ENCODE measurements at places on chromosomes 1 and 21. TPM values are rescaled to one million over a fixed set of nuclear protein-coding genes. Genes with fewer than 3 reads are reported as not detected.

- DNase-seq, result no peak
Measured at GRCh38 chr1:95252422-95252821, 18.4 kb downstream of the RWDD3 start.

- peak; percentile 16 for DNase-seq
Measured at GRCh38 chr1:67889953-67890567, 56.8 kb upstream of the GNG12 start.

GRCh38 chr1:180899262-180899661 is 13.4 kb upstream of the KIAA1614 start:
- DNase-seq, result no peak

DNA sequence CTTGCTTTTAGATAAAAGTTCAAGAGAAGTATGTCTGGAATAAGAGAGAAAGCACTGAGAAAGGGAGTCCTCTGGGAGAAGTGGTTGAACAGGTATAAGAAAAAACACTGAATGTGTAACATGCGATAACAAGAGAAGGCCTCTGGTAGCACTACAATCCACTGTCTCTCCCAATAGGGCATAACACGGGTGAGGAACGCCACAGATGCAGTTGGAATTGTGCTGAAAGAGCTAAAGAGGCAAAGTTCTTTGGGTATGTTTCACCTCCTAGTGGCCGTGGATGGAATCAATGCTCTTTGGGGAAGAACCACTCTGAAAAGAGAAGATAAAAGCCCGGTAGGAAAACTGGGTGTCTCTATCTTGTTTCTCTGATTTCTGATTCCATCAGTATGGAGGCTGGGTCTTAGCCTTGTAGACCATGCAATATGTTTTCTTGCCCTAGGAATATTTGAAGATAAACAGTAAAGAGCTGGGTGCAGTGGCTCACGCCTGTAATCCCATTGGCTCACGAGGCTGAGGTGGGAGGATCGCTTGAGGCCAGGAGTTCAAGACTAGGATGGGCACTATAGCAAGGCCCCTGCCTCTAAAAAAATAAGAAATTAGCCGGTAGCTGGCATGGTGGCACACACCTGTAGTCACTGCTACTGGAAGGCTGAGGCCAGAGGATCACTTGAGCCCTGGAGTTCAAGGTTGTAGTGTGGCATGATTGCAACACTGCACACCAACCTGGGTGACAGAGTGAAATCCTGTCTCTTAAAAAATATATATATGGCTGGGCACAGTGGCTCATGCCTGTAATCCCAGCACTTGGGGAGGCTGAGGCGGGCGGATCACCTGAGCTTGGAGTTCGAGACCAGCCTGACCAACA is 40.4 kb downstream of the DAP3 start:
- DNase-seq, result peak; percentile 18

DNA sequence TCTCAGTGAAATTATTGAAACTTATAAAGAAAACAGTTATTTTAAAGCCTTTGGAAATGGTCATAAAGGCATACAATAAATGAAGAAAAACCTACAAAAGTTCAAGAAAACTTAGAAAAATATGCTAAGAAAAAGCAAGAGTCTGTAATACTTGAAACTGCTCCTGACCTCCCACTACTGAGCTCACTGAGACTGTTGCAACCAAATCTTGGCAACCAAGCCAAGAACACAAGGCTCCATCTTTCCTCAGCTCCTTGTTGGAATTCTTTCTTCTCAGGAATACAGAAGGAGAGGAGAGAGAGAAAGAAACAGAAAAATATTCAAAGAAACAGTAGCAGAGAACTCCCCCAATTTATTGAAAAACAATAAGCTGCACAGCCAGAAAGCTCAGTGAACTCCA is 160.5 kb downstream of the RASAL2 start:
- no peak for DNase-seq

GRCh38 chr21:45111703-45112102 is 37.3 kb downstream of the ADARB1 start:
- DNase-seq, result no peak

GRCh38 chr1:201493757-201494617 is 12.9 kb downstream of the CSRP1 start:
- no peak for DNase-seq

DNA sequence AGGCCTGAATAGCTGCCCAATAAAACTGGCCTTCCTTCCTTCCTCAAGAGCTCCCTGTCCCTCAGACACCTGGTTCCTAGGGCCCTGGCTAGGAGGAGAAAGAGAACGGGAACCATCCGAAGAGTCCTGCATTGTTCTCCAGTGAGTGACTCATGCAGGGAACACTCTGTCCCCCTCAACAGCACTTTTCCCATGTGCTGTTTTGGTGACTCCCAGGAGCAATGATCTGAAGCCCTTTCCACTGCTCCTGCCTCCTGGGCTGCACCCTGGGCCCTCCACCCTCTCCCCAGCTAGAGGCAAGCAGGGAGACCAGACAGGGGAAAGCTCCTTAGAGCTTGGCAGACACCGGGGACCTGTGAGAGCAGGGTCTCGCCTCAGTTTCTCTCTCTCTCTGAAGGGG is 18.9 kb downstream of the TNNT2 start:
- DNase-seq, result no peak

DNA sequence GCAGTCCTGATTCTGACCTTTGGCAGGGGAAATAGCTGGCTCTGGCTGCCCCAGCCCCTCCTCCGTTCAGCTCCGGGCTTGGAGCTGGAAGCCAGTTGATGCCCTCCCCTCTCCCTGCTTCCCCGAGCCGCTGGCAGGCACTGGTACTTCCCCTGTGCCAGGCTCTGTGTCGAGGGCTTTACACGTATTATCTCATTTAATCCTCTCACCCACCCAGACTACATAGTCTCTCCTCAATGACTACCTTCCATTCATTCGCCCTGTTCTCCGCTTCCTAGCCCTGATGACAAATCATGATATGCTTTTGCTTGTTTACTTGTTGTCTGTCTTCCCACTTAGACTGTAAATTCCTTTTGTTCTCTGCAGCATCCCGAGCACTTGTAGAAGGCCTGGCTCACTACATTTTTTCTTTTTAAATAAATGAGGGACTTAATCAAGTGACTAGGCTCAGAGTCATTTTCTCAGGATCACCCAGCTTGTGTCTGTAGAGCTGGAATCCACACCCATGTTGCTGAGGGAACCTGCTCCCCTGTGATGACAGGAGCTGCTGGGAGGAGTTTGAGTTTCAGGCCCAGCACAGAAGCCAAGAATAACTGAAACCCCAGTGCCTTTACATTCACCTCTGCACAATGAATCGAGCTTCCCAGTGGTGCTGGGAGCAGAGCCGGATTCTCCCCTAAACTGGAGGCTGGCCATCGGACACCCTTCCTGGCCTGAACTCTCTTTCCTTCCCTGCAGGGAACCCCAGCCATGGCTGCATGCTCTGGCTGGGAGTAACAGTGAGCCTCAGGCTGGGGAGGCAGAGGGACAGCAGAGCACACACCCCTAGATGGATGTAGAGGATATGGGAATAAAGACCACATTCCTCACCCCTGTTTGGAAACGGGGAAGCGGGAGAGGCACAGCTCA is 58.3 kb downstream of the UBIAD1 start:
- no peak for DNase-seq

GRCh38 chr1:182041615-182042014 is 19.9 kb downstream of the ZNF648 start:
- no peak for DNase-seq

GRCh38 chr1:22038036-22038435 is 14.5 kb upstream of the CDC42 start:
- DNase-seq, result no peak

- DNase-seq, result no peak
Measured at GRCh38 chr1:221098471-221099405, 219.5 kb downstream of the HLX start.

GRCh38 chr1:87462894-87463293 is 134.2 kb downstream of the LMO4 start:
- no peak for DNase-seq

GRCh38 chr1:182248721-182249120 is 142.9 kb downstream of the GLUL start:
- DNase-seq, result no peak

GRCh38 chr1:204704794-204705492 is 19.4 kb upstream of the LRRN2 start:
- no peak for DNase-seq

DNA sequence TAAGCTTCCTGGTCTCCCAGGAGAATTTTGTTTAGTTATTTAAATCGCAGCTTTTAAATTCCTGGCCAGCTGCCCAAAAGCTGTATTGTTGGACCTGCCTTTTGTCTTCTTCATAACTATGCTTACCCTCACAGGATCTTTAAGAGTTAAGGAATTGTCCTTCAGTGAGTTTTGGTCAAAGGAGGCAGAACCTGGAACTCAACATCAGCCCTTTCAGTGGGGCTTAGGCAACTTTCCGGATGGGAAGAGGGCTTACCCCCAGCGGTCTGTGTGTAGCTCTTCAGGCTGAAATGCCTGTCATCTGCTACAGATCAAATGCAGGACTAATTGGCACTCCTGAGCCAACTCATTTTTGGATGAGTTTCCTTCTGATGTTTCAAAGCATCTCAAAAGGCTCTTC is 402.6 kb downstream of the SIPA1L2 start:
- DNase-seq, result no peak

DNA sequence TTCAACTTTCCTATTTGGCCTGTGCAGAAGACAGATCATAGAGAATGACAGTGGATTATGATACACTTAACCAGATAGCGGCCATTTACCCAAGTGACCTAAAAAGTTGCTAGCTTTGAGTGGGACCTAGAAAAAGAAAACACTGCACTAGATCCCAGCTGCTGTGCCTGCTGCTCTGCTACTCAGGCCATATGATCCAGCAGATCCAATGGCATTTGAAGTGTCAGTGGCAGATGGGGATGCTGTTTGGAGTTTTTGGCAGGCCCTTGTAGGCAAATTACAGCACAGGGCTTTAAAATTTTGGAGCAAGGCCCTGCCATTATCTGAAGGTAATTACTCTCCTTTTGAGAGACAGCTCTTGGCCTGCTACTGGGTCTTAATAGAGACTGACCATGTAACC is 74.0 kb upstream of the KCNE2 start:
- no peak for DNase-seq

GRCh38 chr1:227775841-227776240 is 39.6 kb upstream of the PRSS38 start:
- DNase-seq, result no peak

- no peak for DNase-seq
Measured at GRCh38 chr1:209652121-209652735, at the start of gene LAMB3. LAMB3 (minus strand) TSS chr1:209652425; CDS start chr1:209650944, 1,481 bp downstream.

DNA sequence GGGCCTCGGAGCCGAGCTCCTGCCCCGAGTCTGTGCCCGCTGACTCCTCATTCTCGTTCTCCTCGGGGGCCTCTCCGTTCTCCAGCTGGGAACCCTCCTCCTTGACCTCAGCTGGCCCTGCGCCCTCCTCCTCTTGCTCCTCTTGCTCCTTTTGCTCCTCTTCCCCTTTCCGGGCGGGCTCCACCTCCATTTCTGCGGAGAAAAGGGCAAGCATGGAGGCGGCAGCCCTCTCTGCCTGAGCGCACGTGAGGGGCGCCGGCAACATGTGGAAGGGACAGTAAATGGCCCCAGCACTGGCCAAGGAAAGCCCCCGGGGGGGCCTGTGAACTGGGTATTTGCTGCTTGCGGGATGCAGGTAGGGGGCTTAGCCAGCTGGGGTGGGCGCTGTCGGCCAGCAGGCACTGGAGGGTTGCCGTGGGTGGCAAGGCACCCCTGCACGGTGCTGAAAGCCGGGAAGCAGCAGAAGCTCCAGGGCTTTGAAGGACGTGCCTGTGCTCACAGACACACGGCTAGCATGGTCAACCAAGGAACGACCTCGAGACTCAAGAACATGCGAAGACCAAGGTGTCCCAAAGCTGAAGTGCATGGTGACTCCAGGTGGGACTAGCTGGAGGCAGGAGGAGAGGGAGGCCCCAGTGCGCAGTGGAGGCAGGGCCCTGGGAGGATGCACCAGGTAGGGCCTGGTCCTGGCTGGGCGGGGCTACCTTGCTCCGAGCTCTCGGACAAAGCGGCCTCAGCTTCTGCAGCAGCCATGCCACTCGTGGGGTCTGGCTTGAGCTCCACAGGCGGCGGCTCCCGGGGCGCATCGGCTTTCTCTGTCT is 30.7 kb downstream of the ZBTB17 start:
- no peak for DNase-seq

DNA sequence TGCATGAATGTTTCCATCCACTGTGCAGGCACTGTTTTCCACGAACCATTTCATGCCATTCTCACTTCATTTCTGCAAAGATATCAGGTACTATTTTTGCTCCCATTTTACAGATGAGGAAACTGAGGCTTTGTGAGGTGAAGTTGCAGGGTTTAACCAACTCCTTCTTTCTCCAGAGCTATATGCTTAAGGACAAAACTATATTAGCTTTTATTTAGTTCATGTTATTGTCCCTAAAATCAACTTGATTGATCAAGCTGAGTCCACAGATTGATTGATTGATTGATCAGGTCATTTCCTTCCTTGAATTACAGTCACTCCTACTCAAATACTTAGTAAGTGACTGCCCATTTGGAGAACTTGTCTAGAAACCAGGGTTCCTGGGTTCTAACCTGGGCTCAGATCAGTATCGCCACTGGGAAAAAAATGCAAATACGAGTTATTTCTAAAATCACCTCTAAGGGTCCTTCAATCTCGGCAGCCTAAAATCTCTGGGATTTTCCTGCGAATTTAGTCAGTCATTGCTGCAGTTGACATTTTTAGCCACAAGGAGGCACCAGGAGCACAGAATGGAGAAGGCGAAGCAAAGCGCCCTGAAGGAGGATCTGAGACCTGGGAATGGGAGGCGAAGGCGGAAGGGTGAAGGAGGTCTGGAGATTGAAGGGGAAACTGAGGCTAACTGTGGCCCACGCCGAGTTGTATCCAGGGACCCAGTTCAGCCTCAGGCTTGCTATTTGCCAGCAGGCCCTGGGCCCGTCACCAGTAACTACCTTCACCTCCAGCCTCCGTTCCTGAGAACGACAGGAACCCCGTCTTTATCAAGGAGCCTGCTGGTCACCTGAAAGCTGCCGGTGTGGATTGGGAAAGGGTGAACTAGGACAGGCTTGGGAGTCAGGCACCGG is 14.3 kb upstream of the MUL1 start:
- DNase-seq, result peak; percentile 97

- no peak for DNase-seq
Measured at GRCh38 chr21:20617130-20617529, 381.1 kb upstream of the NCAM2 start.

- DNase-seq, result no peak
Measured at GRCh38 chr1:238409932-238410331, 519.2 kb upstream of the ZP4 start.

GRCh38 chr1:57061369-57061768 is 95.6 kb upstream of the C8B start:
- DNase-seq, result no peak

DNA sequence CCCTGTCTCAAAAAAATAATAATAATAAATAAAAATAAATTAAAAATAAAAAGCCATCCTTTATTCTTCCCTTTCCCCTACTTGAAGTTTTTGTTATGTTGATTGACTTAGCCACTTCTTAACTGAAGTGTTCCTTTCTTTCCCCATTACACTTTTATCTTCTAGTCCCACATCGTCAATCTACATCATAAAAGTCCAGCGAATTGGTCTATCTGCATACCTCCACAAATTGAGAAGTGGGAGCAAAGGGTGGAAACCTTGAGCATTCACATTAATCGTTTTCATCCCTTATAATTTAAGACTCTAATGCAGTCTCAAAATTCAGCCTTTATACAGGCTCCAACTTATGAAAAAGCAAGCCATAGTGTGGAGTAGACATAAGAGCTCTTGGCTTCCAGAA is 6.5 kb upstream of the ZYG11A start:
- no peak for DNase-seq

GRCh38 chr1:64171797-64172281 is 31.6 kb upstream of the UBE2U start:
- no peak for DNase-seq

The UBE2U gene
- not detected for total RNA-seq

The MAP1LC3C gene
- total RNA-seq, result 3.7 TPM

The C8B gene
- not detected for total RNA-seq

The GJA8 gene
- not detected for total RNA-seq

The GCLM gene
- 17.6 TPM for total RNA-seq

The IL10 gene
- total RNA-seq, result 3.1 TPM
